Cardiac ventricle fibroblast (primary cell): ENCODE measurements at places on chromosomes 6 and 20. TPM values are rescaled to one million over a fixed set of nuclear protein-coding genes. Genes with fewer than 3 reads are reported as not detected.

Gene LY6G6C
- not detected in 2 replicates for total RNA-seq

Gene PLCB4
- 0.12 and 0.29 TPM in 2 replicates for total RNA-seq

Gene HRH3
- total RNA-seq: not detected in 2 replicates

Gene DNMT3B
- total RNA-seq: 0.37 and 1.3 TPM in 2 replicates

Gene LGSN
- not detected in 2 replicates for total RNA-seq

Gene IL17F
- not detected in 2 replicates for total RNA-seq

Gene KCNK5
- not detected in 2 replicates for total RNA-seq

Gene CYP39A1
- 0.05 and 0.19 TPM in 2 replicates for total RNA-seq

Gene CDK5RAP1
- 10.3 and 13.9 TPM in 2 replicates for total RNA-seq

Gene TMC2
- total RNA-seq: not detected in 2 replicates

Gene SALL4
- 0.44 TPM in 1 of 2 replicates, not detected in the other for total RNA-seq

Gene BHLHE23
- total RNA-seq: not detected in 2 replicates

Gene PSORS1C2
- total RNA-seq: not detected in 2 replicates

Gene HLA-F
- 8.6 and 13.2 TPM in 2 replicates for total RNA-seq

Gene CDH4
- total RNA-seq: not detected in 2 replicates

Gene IL20RA
- total RNA-seq: 0.12 and 0.54 TPM in 2 replicates

Gene ADGRG6
- 0.06 and 0.54 TPM in 2 replicates for total RNA-seq

Gene PTPRT
- total RNA-seq: 0.05 TPM in 1 of 2 replicates, not detected in the other

Gene CLIC5
- total RNA-seq: 0.25 TPM in 1 of 2 replicates, not detected in the other

Gene SCRT2
- not detected in 2 replicates for total RNA-seq

Gene FAM162B
- 1.3 and 2.4 TPM in 2 replicates for total RNA-seq

Gene THBS2
- total RNA-seq: 636 and 710 TPM in 2 replicates

Gene LPA
- not detected in 2 replicates for total RNA-seq

Gene SCP2D1
- total RNA-seq: not detected in 2 replicates

Gene VSX1
- total RNA-seq: not detected in 2 replicates

Gene PHACTR3
- not detected in 2 replicates for total RNA-seq

Gene CDSN
- total RNA-seq: not detected in 2 replicates

Gene BEND6
- total RNA-seq: 9.9 and 11.2 TPM in 2 replicates

Gene LAMA2
- total RNA-seq: 550 and 573 TPM in 2 replicates

Gene CHD6
- 15.5 and 16.4 TPM in 2 replicates for total RNA-seq

Gene TGM6
- total RNA-seq: not detected in 2 replicates
